ENCODE measurements at places on chromosomes 11 and 22.

DNA sequence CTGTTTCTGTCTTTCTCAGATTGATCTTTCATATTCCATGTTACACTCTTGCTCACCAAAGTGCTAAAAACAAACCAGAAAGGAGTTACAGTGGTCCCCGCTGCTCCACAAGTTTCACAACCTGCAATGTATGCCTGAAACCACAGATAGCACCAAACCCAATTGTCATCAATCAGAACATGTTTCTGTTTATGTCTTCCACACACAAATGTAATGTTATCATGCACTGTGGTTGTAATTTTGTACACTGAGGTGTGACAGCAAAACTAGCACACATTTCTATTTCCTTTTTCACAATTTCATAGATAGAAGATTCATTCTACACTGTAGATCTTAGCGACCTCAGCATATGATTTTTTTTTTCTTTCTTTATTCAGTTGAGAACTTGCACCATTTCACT is 1045.9 kb upstream of the RAG2 start:
- DNase-seq: no peak
- no peaks in the 10 kb centered on the region for H3K4me1 ChIP-seq
- H3K4me3 ChIP-seq: no peak overlapping the region
- no peak overlapping the region for H3K27ac ChIP-seq
- H3K27me3 ChIP-seq: no peaks in the 10 kb centered on the region

- peaks cover 27% of the 10 kb centered on the region for H3K27me3 ChIP-seq
- DNase-seq: no peak
Measured at GRCh38 chr11:638631-639331, 1.7 kb downstream of the DRD4 start.

DNA sequence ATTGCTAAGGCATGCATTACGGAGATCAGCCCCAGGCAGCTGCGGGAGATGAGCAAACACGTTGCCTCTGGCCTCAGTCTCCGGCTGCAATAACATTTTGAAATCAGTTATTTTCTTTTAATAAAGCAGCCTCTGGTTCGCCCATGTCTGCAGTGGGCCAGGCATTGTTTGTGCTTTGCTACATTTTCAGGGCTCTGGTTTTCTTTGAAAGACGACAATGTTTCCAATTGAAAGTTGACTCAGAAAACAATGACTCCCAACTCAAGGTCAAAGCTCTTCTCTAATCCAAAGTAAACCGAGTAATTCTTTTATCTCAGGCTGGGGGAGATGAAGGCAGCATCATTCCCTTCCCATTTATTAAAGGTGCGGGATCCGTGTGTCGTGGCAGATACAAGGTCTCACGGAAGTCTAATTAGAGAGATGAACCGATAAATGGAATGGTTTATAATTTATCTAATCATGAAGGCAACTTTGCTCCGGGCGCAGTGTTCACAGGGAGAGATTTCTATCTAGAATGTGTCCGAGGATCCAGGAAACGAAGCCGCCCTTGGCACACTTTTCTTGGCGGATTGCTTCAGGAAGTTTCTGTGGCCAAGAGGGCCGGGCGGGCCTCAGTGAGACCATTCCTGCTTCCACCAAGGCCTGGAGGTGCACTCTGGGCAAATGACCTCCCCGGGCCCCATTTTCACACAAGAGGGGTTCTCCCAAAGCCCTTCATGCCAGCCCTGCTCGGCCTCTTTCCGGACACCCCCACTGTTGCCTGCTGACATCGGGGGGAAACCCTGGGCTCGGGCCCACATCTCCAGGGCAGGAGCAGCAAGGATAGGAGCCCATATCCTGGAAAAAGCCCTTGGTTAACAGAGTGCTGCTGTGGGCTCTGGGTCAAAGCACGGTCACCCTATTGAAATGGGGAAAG is 811.4 kb downstream of the BRD1 start:
- no peak overlapping the region for H3K4me3 ChIP-seq
- no peaks in the 10 kb centered on the region for H3K36me3 ChIP-seq
- no peaks in the 10 kb centered on the region for H3K27me3 ChIP-seq
- no peak overlapping the region for H3K27ac ChIP-seq
- no peak for DNase-seq

- H3K36me3 ChIP-seq: no peaks in the 10 kb centered on the region
- no peak overlapping the region for H3K27ac ChIP-seq
- no peaks in the 10 kb centered on the region for H3K27me3 ChIP-seq
- peaks cover 7% of the 10 kb centered on the region for H3K4me1 ChIP-seq
Measured at GRCh38 chr11:27462543-27462942, 10.0 kb downstream of the LGR4 start.

DNA sequence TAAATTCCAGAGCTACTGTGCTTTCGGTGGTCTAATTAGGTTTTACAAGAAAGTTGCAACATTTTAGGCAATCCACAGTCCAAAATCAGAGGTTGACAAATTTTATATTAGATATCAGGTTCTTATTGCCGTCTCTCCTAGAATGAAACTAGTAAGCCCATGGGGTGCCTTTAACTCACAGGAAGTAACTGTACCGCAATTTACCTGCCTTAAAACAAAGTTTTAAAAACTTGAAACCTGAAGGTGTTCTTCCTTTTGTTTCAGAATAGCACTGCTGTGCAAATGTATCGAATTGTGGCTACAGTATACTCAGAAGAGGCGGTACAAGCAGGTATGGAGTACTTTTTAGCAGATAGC is 77.2 kb downstream of the PISD start:
- no peak overlapping the region for H3K4me3 ChIP-seq
- H3K27me3 ChIP-seq: no peaks in the 10 kb centered on the region
- H3K4me1 ChIP-seq: peaks cover 22% of the 10 kb centered on the region
- H3K36me3 ChIP-seq: no peaks in the 10 kb centered on the region
- peak overlapping the region; percentile 69 for H3K27ac ChIP-seq
- no peak for DNase-seq

- no peak overlapping the region for H3K27ac ChIP-seq
- H3K27me3 ChIP-seq: no peaks in the 10 kb centered on the region
- H3K4me3 ChIP-seq: no peak overlapping the region
Measured at GRCh38 chr11:131246663-131247062, 123.8 kb upstream of the NTM start.

DNA sequence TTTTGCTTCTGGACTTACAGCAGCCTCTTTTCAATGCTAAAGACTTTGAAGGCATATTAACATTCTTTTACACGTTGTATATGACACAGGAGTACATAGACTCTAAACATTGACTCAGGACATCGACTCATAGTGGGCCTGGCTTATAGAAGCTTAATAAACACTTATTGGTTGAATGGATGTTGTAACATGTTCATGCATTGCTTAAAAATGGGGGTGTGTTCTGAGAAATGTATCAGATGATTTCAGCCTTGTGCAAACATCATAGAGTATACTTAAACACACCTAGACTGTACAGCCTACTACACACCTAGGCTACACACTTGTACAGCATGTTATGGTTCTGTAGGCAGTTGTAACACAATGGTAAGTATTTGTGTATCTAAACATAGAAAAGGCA is 17.9 kb downstream of the TTC17 start:
- H3K36me3 ChIP-seq: peaks cover 1% of the 10 kb centered on the region
- H3K27ac ChIP-seq: no peak overlapping the region
- no peaks in the 10 kb centered on the region for H3K27me3 ChIP-seq
- peaks cover 8% of the 10 kb centered on the region for H3K4me1 ChIP-seq
- peak; percentile 48 for DNase-seq

DNA sequence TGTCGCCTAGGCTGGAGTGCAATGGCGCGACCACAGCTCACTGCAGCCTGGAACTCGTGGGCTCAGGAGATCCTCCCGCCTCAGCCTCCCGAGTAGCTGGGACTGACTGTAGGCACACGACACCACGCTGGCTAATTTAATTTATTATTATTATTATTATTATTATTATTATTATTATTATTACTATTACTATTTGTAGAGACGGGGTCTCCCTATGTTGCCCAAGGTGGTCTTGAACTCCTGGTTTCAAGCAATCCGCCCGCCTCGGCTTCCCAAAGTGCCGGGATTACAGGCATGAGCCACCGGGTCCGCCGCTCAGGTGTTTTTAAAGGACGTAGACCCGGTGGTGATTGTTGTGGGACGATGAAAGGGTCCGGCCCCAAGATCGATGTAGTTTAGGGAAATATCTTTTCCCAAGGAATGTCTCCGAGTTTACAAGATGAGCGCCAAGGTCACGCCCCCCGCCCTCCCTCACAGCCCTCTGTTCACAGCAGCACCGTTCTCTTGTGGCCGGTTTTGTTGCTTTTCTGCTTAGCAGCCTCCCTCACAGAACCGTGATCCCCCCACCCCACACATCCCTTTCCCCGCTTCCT is 728 bp upstream of the POGLUT3 start:
- H3K4me1 ChIP-seq: peaks cover 10% of the 10 kb centered on the region
- peak overlapping the region; percentile 14 for H3K27ac ChIP-seq
- H3K27me3 ChIP-seq: no peaks in the 10 kb centered on the region
- no peak for DNase-seq

GRCh38 chr11:2758751-2759150 is 59.0 kb upstream of the KCNQ1OT1 start:
- no peak overlapping the region for H3K4me3 ChIP-seq
- no peaks in the 10 kb centered on the region for H3K4me1 ChIP-seq
- no peak for DNase-seq
- no peak overlapping the region for H3K27ac ChIP-seq
- no peaks in the 10 kb centered on the region for H3K36me3 ChIP-seq
- H3K27me3 ChIP-seq: no peaks in the 10 kb centered on the region

- no peak overlapping the region for H3K27ac ChIP-seq
- H3K4me3 ChIP-seq: no peak overlapping the region
Measured at GRCh38 chr11:118956847-118957469, 860 bp downstream of the UPK2 start.

DNA sequence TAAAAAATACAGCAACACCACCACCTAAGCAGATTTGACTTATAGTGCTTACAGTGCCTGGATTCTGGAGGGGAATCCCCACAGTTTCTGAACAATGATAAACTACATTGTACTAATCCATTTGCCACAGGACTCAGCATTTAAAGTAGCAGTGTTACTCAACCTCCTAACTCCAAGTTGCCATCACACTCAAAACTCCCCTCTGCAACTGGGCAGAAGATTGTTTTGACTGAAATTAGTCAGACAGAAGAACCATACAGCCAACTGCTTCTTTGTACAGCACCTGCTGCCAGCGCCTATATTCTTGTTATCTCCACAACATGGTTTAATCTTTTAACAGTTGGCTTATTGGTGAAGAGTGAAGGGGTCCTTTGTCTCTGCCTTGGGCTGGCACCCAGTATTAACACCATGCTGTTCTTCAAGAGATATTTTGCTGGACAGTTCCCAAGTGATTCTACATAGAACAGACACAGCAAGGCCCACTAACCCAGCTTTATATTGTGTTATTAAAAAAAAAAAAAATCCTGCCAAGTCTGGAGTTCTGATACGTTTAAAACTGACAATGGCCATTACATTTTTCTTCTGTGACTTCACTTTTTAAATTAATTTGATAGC is 273.2 kb downstream of the DCDC1 start:
- H3K27ac ChIP-seq: no peak overlapping the region
- no peaks in the 10 kb centered on the region for H3K36me3 ChIP-seq
- no peaks in the 10 kb centered on the region for H3K27me3 ChIP-seq

DNA sequence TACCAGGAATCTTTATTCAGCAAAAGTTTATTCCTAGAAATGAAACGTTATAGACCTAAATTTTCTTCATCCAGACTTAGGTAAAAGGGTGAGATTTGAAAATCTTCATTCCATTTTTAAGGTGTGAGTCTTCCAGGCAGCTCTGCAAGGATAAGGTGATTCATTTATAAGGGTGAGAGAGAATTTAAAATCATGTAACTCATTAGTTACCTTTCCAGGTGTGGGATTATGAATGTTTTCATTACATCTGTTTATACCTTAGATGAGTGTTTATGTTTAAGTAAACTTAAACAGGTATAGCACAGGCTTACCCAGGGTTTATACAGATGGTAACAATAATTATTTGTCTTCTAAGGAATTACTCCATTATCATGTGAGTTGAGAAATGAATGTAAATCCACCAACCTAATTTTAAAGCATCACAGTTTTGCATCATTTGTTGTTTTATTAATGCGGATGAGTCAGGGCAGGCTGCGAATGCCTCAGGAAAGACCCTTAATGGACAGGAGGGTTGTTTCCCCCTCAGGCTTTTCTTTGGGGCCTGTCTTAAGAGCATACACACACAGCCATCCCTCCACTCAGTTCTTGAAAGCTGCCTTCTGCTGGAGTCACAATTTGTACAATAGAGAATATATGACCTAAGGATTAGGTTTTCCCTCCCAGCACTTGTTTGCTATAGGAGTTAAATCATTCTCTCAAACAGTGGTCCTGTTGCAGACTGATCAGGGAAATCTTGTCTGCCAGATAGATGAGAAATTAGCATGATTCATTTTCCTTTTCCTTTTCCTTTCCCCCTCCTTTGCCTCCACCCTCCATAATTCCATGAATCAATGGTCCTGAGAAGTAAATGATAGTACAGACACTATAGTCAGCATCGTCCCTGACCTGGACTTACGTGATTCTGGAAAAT is 3.0 kb downstream of the PRSS23 start:
- peaks cover 63% of the 10 kb centered on the region for H3K4me1 ChIP-seq
- H3K36me3 ChIP-seq: peaks cover 12% of the 10 kb centered on the region
- peak; percentile 90 for DNase-seq
- peak overlapping the region; percentile 96 for H3K27ac ChIP-seq
- no peaks in the 10 kb centered on the region for H3K27me3 ChIP-seq

DNA sequence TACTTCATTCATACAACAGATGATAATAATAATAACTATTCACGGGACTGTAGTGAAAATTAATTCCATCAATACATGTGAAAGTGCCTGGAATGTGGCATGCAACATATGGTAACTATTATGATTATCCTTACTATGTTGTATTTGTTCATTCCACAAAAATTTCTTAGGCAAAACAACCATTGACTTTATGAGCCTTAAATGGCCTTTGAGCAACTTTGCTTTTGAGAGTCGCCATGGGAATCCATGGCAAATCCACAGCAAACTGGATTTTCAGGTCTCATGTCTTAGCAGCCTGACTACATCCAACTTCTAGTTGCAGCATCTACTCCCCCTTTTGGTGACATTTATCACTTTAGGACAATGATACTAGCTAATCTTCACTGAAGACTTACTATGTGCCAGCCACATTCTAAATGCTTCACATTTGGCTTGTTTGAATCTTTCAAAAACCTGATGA is 56.8 kb downstream of the SLC1A2 start:
- no peaks in the 10 kb centered on the region for H3K36me3 ChIP-seq
- H3K27ac ChIP-seq: no peak overlapping the region
- no peaks in the 10 kb centered on the region for H3K4me1 ChIP-seq
- peaks cover 3% of the 10 kb centered on the region for H3K27me3 ChIP-seq
- no peak overlapping the region for H3K4me3 ChIP-seq

GRCh38 chr22:22397292-22397870 is 111.2 kb downstream of the ZNF280B start:
- no peak overlapping the region for H3K27ac ChIP-seq
- no peaks in the 10 kb centered on the region for H3K36me3 ChIP-seq
- DNase-seq: no peak
- no peak overlapping the region for H3K4me3 ChIP-seq
- H3K27me3 ChIP-seq: peaks cover 12% of the 10 kb centered on the region
- no peaks in the 10 kb centered on the region for H3K4me1 ChIP-seq
